SJCRH30 (cell line): ENCODE measurements at places on chromosomes 12 and 14. TPM values are rescaled to one million over a fixed set of nuclear protein-coding genes. Genes with fewer than 3 reads are reported as not detected.

The HCFC2 gene
- total RNA-seq: 10.8 and 16.1 TPM in 2 replicates

The WNT1 gene
- not detected in 2 replicates for total RNA-seq

The APOLD1 gene
- 2.0 and 2.1 TPM in 2 replicates for total RNA-seq

The LALBA gene
- not detected in 2 replicates for total RNA-seq

The NOP9 gene
- 30.1 and 33.0 TPM in 2 replicates for total RNA-seq

The SERPINA9 gene
- total RNA-seq: not detected in 2 replicates

The SLC17A8 gene
- 0.08 TPM in 1 of 2 replicates, not detected in the other for total RNA-seq

The PRIMA1 gene
- total RNA-seq: not detected in 2 replicates

The FAM186B gene
- 0.10 and 0.18 TPM in 2 replicates for total RNA-seq

The KRT77 gene
- total RNA-seq: not detected in 2 replicates

The SLC8A3 gene
- total RNA-seq: 15.9 and 17.2 TPM in 2 replicates

The SALL2 gene
- 16.4 and 19.7 TPM in 2 replicates for total RNA-seq

The CALM1 gene
- total RNA-seq: 398 and 406 TPM in 2 replicates

The MGAT2 gene
- total RNA-seq: 72.0 and 72.8 TPM in 2 replicates

The ORAI1 gene
- total RNA-seq: 11.5 and 12.2 TPM in 2 replicates

The KRT83 gene
- not detected in 2 replicates for total RNA-seq

The MLEC gene
- total RNA-seq: 77.7 and 83.1 TPM in 2 replicates

The JPH4 gene
- total RNA-seq: 0.10 TPM in 2 replicates

The DCN gene
- 0.28 and 0.32 TPM in 2 replicates for total RNA-seq

The PTPRR gene
- total RNA-seq: 0.49 and 0.94 TPM in 2 replicates

The KRT74 gene
- not detected in 2 replicates for total RNA-seq

The FLRT2 gene
- total RNA-seq: 22.7 and 23.5 TPM in 2 replicates

The IFI27L2 gene
- 24.2 and 24.4 TPM in 2 replicates for total RNA-seq

The NOVA1 gene
- 5.5 and 6.7 TPM in 2 replicates for total RNA-seq

The ERBB3 gene
- 38.0 and 38.8 TPM in 2 replicates for total RNA-seq

The TBX3 gene
- not detected in 2 replicates for total RNA-seq

The TTC7B gene
- 31.7 and 45.9 TPM in 2 replicates for total RNA-seq

The MTRFR gene
- 16.9 and 19.8 TPM in 2 replicates for total RNA-seq

The RNASE7 gene
- total RNA-seq: not detected in 2 replicates

The CLEC1B gene
- total RNA-seq: not detected in 2 replicates

The CMA1 gene
- not detected in 2 replicates for total RNA-seq

The LTBP2 gene
- total RNA-seq: 0.61 and 0.84 TPM in 2 replicates

The BAZ2A gene
- total RNA-seq: 34.2 and 42.9 TPM in 2 replicates

The IL31 gene
- total RNA-seq: not detected in 2 replicates

The BCDIN3D gene
- 4.7 and 5.3 TPM in 2 replicates for total RNA-seq

The SBNO1 gene
- total RNA-seq: 38.4 and 40.8 TPM in 2 replicates
